ENCODE measurements at places on chromosomes 2 and 18. TPM values are rescaled to one million over a fixed set of nuclear protein-coding genes. Genes with fewer than 3 reads are reported as not detected.

GRCh38 chr2:8427211-8427610 lies 254.6 kb upstream of the ID2 start:
- no peak overlapping the region for H3K4me3 ChIP-seq
- no peaks in the 10 kb centered on the region for H3K27me3 ChIP-seq
- peaks cover 4% of the 10 kb centered on the region for H3K4me1 ChIP-seq
- no peak overlapping the region for H3K27ac ChIP-seq

DNA sequence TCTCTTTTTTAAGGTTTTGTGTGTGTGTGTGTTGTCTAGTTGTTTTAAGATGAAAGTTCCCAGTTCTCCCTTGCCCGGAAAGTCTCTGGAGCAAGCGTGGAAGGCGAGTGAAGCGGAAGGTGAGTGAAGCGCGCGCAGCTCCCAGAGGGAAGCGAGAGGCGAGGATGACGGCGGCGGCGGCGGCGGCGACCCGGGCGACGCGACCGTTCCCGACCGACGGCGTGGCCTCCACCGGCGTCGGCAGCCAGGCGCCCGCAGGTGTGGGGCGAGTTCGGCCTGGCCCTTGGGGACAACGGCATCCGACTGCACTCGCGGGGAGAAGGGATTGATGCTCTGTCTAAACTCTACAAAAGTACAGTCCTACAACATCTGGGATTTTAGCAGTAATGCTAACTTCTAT lies 321.9 kb downstream of the CELF4 start:
- H3K4me3 ChIP-seq = no peak overlapping the region
- H3K27me3 ChIP-seq = peaks cover 2% of the 10 kb centered on the region
- H3K27ac ChIP-seq = no peak overlapping the region
- H3K4me1 ChIP-seq = no peaks in the 10 kb centered on the region
- no peak for DNase-seq

DNA sequence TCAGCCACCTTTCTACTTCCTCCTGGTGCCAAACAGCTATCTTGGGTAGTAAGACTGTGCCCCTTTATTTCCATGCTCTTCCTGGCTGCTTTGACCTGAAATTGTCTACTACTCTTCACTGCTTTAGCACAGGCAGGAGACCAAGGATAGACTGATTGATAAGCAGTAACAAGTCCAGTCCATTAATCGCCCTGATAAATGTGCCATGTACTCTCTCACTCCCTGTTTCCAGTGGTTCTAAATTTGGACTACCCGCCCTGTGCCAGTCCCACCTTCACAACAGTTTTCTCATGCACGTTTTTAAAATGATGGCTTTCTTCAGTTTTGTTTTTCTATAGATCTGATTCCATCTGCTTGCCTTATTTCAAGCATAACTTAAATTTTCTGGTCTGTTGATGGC lies 189.6 kb upstream of the RBMS1 start:
- no peaks in the 10 kb centered on the region for H3K36me3 ChIP-seq
- DNase-seq = no peak
- H3K27me3 ChIP-seq = no peaks in the 10 kb centered on the region
- H3K27ac ChIP-seq = no peak overlapping the region

- no peak for DNase-seq
- H3K27me3 ChIP-seq = no peaks in the 10 kb centered on the region
- H3K27ac ChIP-seq = no peak overlapping the region
- H3K36me3 ChIP-seq = no peaks in the 10 kb centered on the region
- H3K4me3 ChIP-seq = no peak overlapping the region
These were observed 57.5 kb downstream of the ZRANB3 start for GRCh38 chr2:135473567-135473966.

DNA sequence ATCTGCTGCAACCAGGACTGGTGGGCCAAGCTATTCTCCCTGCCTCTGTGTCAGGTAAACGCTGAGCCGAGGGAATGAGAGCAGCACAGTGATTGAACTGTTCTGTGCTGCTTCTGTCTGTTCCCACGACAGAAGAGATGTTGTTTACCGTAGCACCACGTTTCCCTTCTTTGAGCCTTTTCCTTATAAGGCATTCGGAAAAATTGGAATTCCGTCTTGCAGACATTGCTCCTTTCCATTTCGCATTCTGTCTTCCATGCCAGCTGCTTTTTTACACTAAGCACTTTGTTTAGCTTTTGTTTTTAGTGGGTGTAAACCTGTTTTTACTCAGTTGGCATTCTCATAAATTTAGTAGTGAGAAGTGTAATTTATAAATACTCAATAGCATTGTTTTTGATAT lies 103.1 kb downstream of the ZNF236 start:
- no peaks in the 10 kb centered on the region for H3K4me1 ChIP-seq
- H3K27me3 ChIP-seq = no peaks in the 10 kb centered on the region
- H3K36me3 ChIP-seq = peaks cover 6% of the 10 kb centered on the region
- no peak overlapping the region for H3K27ac ChIP-seq
- no peak overlapping the region for H3K4me3 ChIP-seq
- no peak for DNase-seq

- H3K4me1 ChIP-seq = no peaks in the 10 kb centered on the region
- H3K27ac ChIP-seq = no peak overlapping the region
- H3K4me3 ChIP-seq = no peak overlapping the region
- H3K27me3 ChIP-seq = no peaks in the 10 kb centered on the region
- no peaks in the 10 kb centered on the region for H3K36me3 ChIP-seq
- DNase-seq = no peak
These were observed 92.6 kb upstream of the VRK2 start for GRCh38 chr2:57954020-57954419.

DNA sequence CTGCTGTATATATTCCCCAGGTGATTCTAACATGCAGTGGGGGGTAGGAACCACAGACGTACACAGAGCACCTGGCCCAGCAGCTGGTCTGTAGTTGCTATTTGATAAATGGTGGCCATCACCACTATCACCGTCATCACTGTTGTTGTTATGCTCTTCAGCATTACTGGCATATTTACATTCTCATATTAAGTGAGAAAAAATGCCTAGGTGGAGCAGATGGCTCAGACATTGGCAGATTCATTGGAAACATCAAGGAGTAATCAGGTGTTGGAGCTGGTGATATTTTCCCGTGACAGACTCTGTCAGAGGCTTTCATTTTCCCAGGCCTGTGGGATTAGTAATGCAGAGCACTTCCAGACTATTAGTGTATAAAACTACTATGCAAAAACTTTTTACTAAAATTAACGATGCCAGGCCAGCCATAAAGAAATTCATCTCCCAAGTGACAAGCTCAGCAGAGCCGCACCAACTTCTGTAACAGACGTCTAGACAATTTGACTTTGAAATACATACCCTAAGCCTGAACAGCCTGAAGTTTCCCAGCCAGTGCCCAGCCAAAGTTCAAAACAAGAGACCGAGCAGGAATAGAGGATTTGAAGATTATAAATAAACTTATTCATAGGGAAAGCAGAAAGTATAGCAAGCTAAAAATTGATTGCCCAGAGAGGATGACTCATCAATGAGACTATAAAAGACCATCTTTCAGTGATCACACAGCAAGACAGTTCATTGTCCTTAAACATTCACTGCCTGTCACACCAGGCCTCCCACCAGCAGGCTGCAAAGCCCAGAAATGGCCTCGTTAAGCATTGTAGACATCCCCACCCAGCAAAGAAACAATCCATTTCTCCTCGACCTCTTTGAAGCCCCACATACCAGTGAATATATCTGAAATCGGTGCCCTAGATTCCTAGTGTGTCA lies 247.4 kb upstream of the CHAC2 start:
- no peak overlapping the region for H3K4me3 ChIP-seq
- no peak for DNase-seq
- no peak overlapping the region for H3K27ac ChIP-seq

DNA sequence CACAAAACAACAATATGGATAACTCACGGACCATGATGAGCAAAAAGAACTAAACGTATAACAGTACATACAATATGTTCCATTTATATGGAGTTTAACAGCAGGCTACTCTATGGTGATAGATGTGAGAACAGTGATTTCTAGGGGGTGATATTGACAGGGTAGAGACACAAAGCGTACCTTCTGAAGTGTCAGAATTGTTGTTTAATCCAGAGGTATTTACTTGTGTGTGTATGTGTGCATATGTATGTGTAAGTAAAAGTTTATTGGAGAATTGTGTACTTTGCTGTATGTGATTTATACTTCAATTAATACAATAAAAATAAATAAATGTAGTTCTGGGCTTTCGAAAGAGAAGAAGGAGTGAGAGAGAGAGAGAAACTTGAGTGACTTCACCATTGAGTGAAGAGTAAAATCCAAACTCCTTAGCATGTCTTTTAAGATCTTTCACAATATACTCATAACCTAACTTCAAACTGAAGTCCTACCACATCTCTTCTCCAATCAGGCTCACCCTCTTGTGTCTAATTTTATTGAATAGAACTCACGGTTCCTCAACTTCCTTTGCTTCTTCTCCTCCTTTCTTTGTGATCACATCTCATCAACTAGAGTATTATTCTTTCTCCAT lies 126.0 kb upstream of the KLF7 start:
- no peak overlapping the region for H3K27ac ChIP-seq
- H3K27me3 ChIP-seq = no peaks in the 10 kb centered on the region
- no peak for DNase-seq
- no peaks in the 10 kb centered on the region for H3K36me3 ChIP-seq
- no peaks in the 10 kb centered on the region for H3K4me1 ChIP-seq
- no peak overlapping the region for H3K4me3 ChIP-seq

Gene TMEM150A
- 23.5 TPM for total RNA-seq

Gene DES
- 1.2 TPM for total RNA-seq

Gene AGXT
- total RNA-seq = 1,833 TPM

All from right lobe of liver (tissue), 6 donors.